Head of caudate nucleus (tissue), 42 donors: ENCODE measurements at places on chromosomes 2 and 18.

DNA sequence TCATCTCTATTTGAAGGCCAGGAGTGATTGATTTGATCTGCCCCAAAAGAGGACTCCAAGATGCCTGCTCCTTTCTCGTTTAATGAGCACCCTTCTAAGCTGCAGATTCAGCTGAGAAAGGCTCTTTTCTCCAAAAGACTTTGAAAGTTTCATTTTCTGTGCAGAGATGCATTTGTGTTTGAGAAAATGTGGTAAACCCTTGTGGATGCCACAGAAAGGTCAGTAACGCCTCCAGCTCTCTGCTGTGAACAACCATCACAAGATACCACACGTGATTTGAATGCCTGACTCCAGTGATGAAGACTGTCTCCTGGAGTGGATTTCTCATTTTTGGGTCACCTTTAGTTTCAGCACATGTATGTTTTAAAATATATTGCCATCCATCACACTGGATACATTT is 35.0 kb upstream of the CCDC85A start:
- no peak for DNase-seq

DNA sequence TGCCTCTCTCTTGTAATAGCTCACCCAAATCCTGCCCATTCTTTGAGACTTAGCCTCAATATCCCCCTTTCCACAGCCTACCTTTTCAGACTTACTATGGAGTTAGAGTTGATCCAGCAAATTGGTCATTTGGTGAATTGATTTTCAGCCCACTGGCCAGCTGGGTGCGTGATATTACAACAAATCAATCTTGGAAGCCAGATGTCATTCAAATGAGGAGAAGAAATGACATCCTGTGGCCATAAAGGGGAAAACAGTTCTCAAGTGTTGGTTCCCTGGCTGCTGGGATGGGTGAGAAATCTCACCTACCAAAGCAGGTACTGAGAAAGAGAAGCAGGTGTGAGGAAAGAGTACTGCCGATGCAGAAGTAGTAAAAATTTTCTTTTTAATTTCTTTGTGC is 36.7 kb upstream of the FOXI3 start:
- DNase-seq: no peak

GRCh38 chr2:156513219-156513618 is 77.0 kb downstream of the GPD2 start:
- no peak for DNase-seq

DNA sequence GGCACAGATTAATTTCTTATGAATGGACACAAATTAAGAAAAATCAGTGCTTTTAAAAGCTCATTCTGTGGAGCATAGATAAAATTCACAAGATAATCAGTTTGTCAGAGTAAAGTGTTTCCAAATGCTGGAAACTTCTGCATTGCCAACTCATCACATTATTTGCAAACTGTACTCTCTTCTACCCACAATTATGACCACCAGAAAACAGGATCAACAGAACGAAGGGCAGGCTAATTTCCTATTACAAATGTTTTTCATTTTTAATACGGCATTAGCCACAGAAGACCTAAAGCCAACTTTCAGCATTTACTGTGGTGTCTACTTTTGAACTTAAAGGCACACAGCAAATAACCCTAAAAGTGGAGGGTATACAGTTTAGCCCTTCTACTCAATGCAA is 6.0 kb downstream of the IRS1 start:
- no peak for DNase-seq

DNA sequence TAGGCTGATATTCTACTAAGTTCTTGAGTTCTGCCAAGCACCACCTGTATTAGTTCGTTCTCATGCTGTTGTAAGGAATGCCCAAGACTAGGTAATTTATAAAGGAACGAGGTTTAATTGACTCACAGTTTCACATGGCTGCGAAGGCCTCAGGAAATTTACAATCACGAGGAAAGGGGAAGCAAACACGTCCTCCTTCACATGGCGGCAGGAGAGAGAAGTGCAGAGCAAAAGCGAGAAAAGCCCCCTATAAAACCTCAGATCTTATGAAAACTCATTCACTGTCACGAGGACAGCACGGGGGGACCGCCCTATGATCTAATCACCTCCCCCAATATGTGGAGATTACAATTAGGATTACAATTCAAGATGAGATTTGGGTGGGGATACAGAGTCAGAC is 47.7 kb upstream of the YWHAQ start:
- DNase-seq: no peak

DNA sequence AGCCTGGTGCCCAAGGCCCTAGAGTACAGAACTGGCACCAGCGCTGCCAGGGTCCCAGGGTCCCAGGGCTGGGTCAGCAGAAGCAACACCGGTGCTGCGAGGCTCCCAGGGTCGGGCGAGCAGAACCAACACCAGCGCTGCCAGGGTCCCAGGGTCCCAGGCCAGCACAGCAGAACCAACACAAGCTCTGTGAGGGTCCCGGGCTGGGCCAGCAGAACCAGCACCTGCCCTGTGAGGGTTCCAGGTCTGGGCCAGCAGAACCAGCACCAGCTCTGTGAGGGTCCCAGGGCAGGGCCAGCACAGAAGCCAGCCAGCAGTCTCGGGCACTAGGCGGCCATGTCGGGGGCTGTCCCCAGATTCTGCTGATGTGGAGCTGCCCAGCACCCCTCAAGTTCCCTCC is 93.1 kb downstream of the GALR1 start:
- DNase-seq: no peak

DNA sequence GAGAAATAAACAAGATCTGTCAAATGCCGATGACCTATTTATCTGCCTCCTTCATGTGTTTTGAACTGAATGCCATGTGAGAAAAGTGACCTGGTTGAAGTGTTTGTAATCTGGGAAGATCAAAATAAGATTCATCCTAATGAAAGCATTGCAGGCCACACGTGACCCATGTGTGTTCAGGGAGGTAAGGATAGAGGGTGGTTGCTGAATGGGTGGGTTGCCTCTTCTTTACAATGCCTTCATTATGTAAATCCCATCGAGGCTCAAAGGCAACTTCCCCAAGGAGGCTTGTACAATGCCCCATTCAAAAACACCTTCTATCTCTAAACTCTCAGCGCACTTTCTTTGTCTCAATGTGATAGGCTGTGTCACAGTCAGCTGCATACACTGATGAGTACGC is 273.1 kb downstream of the LRATD1 start:
- DNase-seq: no peak

DNA sequence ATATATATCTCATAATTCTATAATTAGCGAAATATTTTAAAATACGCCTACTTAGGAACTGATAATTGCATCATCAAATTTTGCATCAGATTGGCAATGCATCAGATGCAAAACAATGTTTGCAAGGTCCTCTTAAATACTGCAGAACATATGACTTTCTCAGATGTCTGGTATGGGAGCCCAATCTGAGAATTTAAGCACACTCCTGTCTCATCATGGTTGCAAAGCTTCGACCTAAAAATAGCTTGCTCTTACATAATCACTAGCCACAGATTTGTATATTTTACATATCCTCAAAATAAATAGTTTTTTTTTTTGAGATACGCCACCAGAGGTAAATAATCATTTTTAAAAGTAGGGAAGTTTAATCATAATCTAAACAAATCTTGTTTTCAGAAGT is 123.2 kb downstream of the CABYR start:
- DNase-seq: no peak

DNA sequence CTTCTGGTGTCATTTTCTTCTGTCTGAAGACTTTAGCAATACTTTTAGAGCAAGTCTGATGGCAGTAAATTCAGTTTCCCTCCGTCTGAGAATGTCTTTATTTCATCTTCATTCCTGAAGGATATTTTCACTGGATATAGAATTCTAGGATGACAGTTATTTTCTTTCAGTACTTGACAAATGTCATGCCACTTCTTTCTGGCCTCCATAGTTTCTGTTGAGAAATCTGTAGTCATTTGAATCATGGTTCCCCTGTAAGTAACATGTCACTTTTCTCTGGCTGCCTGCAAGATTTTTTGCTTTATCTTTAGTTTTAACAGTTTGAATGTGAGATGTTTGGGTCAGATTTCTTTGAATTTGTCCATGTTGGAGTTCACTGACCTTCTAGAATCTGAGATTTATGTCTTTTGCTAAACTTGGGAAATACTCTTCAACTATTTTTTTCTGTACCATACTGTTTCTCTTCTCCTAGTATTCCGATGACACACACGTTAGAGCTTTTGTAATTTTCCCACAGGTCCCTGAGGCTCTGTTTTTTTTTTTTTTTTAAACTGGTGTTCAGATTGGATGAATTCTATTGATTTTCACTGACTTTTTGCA is 30.2 kb downstream of the RMND5A start:
- DNase-seq: no peak

DNA sequence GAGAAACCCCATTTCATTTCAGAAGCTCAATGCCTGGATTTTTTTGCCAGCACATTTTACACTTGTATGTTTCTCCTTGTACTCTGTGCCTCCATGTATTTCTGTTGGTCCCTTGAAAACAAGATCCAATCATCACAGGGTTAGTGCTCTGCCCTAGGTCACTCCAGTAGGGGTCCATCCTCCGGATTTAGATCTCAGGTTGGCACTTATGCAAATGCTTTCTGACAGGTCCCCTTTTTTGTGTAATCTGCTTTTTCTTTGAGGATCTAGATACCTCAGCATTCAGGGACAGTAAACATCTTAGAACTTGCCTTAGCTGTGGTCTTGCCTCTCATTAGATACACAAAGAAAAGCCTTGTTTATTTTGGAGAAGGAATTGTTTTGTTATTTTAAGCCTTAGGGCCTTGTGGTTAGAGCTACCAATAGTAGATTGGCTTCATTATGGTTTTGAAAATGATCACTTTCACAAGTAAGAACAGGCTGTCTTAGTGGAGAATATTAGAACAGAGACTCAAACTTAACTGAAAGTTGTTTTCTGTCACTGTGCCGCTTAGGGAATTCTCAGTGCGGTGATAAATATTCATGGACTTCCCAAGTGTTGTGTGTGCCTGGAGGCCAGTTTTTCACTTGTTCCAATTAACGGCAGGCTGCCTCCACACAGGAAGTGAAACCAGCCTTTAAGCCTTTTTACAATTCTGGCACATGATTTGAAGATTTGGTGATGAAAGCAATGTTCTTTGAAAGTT is 7.8 kb downstream of the MERTK start:
- no peak for DNase-seq

DNA sequence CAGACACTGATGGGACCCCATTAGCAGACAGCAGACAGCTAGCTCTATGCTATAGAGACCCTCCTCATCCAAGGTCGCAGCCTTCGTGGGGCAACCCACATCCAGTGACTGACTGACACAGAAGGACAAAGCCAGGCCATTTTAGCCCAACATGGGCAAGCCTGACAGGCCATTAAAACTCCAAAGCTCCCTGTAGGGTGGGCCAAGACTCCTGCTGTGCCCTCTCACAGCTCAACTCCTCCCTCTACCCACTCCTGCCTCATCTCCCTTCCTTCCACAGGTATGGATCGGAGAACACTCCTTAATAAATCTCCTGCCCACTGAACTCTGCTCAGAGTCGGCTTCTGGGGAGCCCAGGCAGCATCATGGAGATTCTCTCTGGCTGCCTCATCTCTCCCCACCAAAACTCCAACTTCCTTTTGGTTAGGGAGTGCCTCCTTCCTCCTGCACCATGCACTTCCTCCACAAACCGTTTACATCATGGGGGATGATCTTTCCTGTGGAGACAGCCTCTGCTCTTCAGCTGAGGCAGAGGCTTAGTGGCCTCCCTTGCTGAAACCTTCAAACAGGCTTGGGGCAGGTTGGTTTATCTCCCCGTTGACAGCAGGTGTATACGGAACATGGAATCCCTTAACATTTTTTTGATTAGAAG is 86.5 kb downstream of the ACTR3 start:
- DNase-seq: no peak

DNA sequence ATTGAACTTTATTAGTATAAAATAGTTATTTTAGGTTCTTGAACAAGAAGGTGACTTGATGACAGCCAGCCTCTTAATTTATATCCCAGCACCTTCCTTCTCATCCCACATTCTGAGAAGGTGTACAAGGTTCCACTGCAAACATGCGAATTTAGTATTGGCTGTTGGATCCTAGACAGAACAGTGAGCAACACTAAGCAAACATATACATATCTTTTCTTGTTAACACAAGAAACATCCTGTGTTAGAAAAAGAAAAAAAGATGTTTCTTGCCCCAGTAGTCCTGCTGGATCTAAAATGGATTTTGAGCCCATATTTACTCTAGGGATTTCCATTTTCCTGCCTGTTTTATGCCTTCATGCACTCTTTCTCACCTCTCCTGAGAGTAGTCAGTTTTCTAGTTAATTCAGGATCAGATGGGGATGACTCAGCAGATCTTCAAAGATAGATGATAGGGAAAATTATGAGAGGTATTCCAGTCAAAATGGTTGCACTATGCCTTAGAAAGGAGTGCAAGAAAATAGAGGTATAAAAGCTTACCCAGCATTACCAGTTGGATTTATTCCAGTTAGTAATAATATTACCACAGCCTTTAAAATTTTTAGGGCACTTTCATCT is 336.5 kb downstream of the MEIS1 start:
- DNase-seq: no peak
